CD4-positive, alpha-beta T cell treated with Interleukin-17A for 4 hours (primary cell): ENCODE measurements at places on chromosomes 5 and 9.
A peak's percentile ranks its signal among the peaks of the same experiment; 100 is the strongest.

GRCh38 chr9:88737031-88737430 is 202.1 kb downstream of the NXNL2 start:
- no peak for DNase-seq

- no peak for DNase-seq
These were observed 84.3 kb upstream of the CACNA1B start for GRCh38 chr9:137793196-137793841.

- DNase-seq, result no peak
These were observed 93.9 kb downstream of the CD180 start for GRCh38 chr5:67102708-67103107.

- DNase-seq, result no peak
These were observed 341.4 kb upstream of the ACTBL2 start for GRCh38 chr5:57824047-57824446.

DNA sequence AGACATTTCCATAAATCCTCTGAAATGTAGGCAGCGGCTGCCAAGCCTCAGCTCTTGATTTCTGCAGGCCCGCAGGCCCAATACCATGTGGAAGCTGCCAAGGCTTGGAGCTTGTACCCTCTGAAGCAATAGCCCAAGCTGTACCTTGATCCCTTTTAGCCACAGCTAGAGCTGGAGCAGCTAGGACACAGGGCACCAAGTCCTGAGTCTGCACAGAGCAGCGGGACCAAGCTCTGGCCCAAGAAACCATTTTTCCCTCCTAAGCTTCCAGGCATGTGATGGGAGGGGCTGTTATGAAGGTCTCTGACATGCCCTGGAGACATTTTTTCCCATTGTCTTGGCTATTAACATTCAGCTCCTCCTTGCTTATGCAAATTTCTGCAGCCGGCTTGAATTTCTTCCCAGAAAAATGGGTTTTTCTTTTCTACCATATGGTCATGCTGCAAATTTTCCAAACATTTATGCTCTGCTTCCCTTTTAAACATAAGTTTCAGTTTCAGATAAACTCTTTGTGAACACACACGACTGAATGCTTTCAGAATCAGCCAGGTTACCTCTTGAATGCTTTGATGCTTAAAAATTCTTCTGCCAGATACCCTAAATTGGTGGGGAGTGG is 14.4 kb upstream of the ZFR start:
- no peak for DNase-seq

DNA sequence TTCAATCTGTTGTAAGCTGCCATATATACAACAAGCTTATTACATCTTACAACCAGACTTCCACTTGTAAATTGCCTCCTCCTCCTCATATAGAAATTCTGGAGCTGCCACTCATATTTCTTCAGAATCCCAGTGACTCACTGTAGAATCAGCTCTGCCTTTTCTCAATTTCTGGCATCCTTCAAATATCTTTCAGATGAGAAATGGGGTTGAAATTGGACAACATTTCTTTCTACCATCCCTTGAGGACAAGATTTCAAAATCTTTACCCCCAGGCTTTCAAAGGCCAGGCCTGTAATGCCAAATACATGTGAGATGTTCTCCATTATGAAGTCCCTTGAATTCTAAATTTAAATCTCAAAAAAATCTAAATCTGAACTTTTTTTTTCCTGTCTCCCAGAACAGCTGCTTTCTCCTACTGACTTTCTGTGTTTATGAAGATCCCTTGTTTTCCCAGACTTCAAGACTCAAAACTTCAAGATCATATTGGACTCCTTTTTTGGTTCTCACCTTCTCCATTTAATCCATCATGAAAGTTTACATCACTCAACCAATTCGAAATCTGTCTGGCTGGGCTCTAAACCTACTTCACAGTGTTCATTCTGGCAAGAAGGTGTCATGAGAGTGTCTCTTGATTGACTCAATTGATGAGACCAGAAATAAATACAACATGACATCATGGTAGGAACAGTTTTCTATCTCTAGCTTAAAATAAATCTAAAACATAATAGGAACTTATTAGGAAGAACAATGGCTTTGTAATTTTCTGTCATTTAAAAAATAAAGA is 109.8 kb downstream of the HMHB1 start:
- no peak for DNase-seq

GRCh38 chr5:143561219-143561618 is 157.7 kb upstream of the NR3C1 start:
- no peak for DNase-seq

- no peak for DNase-seq
These were observed 96.5 kb downstream of the XRCC4 start for GRCh38 chr5:83173826-83174225.

DNA sequence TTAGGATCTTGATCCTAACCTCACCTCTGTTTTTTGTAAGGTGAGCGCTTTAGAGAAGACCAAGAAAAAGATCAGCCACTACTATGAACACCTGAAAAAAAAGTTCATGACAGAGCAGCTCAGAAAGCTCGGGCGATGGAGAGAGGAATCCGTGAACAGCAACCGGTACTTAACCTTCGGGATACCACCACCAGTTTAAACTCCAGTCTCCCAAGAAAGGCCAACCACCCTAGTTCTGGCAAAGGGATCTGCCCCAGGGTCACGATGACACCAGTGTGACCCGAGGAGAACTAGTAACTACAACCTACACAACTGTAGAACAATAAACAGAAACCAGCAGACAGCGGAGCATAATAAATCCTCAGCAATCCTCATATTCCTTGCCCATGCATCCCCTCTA is 8.5 kb downstream of the C5orf52 start:
- no peak for DNase-seq

- DNase-seq, result peak; percentile 73
These were observed 851 bp upstream of the EEIG1 start for GRCh38 chr9:127981559-127982121.

DNA sequence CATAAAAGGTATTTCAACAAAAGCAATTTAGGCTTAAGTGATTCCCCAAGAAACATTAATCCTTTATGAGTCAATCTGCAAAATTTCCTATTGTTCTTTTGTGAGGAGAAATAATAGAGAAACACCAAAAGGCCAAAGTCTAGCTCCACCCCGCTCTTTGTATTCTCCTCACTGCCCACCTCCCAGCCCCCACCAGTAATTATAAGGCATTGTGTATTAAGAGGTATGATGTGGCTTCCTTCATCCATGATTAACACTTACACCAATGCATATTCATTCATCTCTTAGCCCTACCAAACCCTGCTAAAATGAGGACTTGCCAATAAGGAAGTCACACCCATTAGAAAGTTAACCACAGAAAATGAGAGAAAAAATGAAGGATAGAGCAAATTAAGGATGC is 105.3 kb upstream of the SPATA31D4 start:
- no peak for DNase-seq

DNA sequence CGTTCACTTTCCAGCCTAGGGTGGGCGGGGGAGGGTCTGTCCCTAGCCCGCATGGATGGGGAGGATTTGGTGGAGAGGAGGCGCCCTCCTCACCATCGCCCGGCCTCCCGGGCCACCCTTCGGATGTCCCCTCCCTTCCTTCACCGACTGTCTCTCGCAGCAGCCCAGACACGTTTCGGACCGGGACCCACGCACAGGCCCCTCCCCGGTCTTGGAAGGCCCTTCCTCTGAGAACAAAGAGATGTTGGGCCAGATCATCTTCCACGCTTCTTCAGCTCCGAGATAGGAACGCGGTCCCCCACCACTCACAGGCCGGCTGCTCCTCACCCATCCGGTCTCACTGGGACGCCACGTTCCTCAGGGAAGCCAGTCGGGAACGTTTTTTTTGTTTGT is 640 bp upstream of the DPM2 start:
- peak; percentile 59 for DNase-seq

GRCh38 chr5:108702546-108702945 is 45.2 kb upstream of the FER start:
- no peak for DNase-seq

- no peak for DNase-seq
These were observed 110.1 kb upstream of the RAD23B start for GRCh38 chr9:107172979-107173347.

GRCh38 chr5:124259017-124259416 is 487.4 kb downstream of the ZNF608 start:
- DNase-seq, result no peak

GRCh38 chr9:71245651-71246050 is 124.2 kb upstream of the TRPM3 start:
- DNase-seq, result no peak

DNA sequence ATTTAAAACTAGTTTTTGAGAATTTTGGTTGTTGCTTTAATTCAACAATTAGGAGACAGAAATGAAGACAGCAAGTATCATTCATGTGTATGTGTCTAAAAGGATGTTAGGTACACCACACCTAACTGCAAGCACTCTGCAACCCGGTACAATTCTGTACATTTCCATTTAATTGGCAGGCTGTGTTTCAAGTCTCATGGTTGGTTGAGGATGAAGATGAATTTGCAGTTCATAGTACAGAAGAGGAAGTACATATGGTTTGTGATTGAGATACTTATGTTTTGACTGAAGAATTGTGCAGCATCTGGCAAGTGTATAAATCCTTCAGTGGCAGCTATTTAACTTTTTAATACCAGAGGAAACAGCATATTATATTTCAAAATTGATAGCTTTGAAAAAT is 628.7 kb upstream of the ZNF608 start:
- DNase-seq, result no peak

GRCh38 chr5:73008831-73009230 is 53.0 kb downstream of the FCHO2 start:
- no peak for DNase-seq

DNA sequence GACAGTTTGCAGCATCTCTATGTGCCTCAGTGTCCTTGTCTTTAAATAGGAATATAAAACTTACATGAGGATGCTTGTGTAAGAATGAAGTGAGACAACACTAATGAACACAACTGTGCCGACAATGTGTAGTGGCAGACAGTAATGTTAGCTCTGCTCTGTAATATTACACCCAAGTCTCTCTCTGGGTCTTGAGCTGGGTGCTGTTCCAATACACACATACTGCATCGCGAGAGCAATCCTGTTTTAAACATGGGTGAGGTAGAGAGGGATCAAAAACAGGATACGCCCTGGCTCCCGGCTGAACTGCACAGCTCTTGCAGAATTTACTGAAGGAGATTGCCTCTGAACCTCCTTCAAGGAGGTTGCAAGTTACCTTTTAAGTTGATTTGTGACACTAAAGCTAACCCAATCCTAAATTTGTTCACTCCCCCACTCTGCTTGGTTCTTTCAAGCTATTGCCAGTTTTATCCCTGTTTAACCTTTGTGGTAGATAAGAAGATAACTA is 155.2 kb upstream of the ISL1 start:
- DNase-seq, result no peak

DNA sequence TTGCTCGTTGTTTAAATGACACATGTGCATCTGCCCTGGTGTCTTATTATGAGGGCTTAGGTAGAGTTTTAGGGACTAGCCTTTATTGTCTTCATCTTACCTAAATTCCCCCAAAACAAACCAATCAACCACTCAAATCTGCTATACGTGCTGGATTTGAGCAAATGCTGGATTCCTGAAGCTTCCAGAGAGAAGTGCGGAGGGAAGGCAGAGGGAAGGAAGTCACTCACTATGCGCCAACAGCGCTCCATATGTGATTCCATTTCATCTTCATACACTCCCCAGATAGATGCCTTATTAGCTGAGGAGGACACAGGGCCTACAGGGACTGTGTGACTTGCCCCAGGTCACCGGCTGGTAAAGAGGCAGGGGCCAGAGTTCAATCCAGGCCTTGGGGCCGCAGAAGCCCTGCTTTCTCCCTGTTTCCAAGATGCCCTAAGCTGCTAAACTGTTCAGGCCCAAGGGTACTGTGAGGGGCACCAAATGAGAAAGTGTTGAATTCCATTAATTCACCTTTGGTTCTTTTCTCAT is 63.5 kb downstream of the OTULIN start:
- no peak for DNase-seq

GRCh38 chr9:14250794-14251153 is 63.2 kb downstream of the NFIB start:
- no peak for DNase-seq

- no peak for DNase-seq
These were observed 38.4 kb downstream of the PRRX2 start for GRCh38 chr9:129703667-129704355.

DNA sequence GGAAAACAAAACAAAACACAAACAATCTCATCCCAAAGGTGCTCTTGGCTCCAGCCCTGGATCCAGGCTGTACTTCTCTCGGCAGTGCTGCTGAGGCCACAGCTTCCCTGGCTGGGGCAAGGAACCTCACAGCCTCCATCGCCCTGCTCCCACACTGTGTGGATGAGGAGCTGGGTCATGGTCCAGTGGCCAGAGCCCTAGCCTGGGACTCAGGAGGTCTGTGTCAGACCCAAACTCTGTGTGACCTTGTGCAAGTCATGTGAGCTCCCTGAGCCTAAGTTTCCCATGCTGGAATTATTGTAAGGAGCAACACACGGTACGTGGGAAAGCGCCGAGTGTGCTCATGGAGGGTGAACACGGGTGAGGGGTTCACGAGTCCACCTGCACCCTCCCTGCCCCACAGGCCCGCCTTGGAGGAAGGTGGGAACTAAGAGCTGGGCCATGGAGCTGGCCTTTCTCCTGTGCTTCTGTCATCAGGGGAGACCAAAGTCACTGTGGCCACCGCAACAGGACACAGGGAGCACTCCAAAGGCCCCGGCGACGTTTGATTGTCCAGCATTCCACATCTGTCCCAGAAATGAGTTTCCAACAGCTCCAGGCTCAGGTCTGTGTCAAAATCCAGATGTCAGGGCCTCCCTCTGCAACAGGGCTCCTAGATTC is 26.2 kb upstream of the SMU1 start:
- DNase-seq, result no peak

GRCh38 chr5:100790170-100790665 is 112.9 kb downstream of the ST8SIA4 start:
- no peak for DNase-seq

DNA sequence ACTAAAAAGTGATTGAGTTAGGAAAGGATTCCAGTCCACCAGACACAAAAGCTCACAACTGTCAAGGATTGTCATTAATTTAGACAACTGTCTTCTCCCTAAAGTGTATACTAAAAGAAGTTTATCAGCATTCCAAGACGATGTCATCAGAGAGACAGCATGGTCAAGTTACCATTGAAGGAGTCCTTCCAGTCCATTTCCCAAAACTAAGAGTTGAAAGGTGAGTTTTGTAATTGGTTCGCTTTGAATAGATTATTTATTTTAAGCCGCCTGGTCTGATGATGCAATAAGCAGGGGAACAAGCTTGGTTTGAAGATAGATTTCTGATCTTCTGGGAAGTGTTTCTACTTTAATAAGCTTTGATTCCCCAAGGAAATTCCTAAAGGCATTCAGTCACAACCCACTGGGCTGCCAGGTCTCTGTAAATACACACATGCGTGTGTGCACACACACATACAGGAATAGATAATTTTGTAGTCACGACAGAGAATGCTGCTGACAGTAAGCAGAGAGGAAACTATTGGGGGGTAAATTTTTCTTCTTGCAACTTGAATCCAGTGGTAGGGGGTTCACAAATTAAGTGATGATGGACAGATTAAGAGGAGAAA is 234.8 kb downstream of the PIK3R1 start:
- DNase-seq, result no peak

DNA sequence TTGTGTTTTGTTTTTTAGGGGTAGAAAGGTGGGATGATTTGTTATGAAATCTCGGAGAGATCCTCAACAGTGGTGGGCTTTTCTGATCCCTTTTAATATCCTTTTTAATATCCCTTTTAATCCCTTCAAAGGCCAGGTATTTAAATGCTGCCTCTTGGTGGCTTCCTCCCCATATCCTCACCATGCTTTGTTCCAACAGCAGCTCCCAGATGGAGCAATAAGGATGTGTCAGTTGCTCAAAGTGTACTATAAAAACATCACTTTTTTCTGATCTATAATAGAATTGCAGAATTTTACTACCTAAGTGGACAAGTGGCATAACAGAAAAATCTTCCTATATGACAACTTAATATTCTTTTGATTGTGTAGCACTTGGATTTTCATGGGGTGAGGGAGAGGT is 160.1 kb downstream of the GNAQ start:
- no peak for DNase-seq

- DNase-seq, result no peak
These were observed 11.6 kb upstream of the SPTAN1 start for GRCh38 chr9:128540634-128541360.
